ENCODE measurements at places on chromosomes 4 and X.
A peak's percentile ranks its signal among the peaks of the same experiment; 100 is the strongest.

DNA sequence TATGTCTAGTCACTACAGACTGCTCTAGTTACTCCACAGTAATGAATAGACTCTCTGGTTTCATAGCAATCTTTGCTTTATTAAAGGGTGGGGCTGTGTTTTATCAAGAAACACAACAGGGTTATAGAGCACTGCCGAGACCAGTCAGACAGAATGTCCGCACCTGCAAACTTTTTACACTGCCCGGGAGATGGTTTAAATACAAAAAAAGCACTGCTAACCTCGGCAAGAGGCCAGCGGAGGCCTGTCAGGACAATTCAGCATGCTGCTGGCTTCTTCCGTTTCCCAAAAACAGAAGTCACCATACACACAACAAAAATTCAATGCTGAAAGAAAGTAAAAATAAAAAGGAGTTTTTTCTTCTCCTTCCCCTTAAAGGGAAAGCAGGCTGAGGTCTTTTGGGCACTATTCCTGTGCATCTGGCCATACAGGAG is 67.4 kb downstream of the IRF2 start:
- no peak for DNase-seq

GRCh38 chrX:115948018-115948923 is 222.3 kb upstream of the AGTR2 start:
- no peak for DNase-seq

DNA sequence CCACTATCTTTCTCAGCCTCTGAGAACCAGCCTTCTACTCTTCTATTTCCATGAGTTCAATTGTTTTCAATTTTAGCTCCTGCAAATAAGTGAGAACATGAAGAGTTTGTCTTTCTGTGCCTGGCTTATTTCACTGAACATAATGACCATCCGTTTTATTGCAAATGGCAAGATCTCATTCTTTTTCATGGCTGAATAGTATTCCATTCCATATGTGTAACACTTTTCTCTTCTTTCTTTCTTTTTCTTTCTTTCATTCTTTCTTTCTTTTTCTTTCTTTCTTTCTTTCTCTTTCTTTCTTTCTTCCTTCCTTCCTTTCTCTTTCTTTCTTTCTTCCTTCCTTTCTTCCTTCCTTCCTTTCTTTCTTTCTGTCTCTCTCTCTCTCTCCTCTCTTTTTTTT is 228.7 kb downstream of the SHOX start:
- DNase-seq, result no peak

GRCh38 chrX:16138108-16138427 is 14.7 kb downstream of the GRPR start:
- no peak for DNase-seq

DNA sequence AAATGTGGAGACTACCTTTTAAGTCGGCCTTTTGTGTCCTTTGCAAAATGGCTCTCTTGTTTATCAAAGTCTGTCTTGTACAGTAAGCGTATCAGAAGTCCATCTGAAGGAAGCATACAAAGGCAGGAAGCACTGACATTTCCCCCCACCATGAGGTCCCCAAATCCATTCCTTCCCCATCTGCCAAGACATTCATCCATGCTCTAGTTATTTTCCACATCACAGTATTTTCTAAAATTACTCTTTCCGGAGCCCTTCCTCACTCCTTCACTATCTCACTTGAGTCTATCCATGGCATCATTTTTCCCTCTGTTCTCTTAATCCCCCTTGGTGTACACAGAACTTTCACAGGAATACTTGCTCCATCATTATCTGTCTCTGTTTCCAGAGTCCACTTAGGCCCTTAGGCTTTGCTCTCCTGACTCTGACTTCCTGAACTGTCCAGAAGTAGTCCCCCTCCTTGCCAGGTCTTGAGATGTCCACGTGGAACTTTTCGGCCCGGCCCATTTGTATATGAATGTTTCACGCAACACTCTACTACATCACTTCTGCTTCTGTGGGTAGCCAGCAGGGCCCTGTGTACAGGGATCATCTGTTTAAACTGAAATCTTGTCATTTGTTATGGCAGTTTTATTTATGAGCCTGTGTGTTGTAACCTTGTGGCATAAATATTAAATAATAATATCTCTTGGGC is 2.1 kb downstream of the SEL1L3 start:
- no peak for DNase-seq

DNA sequence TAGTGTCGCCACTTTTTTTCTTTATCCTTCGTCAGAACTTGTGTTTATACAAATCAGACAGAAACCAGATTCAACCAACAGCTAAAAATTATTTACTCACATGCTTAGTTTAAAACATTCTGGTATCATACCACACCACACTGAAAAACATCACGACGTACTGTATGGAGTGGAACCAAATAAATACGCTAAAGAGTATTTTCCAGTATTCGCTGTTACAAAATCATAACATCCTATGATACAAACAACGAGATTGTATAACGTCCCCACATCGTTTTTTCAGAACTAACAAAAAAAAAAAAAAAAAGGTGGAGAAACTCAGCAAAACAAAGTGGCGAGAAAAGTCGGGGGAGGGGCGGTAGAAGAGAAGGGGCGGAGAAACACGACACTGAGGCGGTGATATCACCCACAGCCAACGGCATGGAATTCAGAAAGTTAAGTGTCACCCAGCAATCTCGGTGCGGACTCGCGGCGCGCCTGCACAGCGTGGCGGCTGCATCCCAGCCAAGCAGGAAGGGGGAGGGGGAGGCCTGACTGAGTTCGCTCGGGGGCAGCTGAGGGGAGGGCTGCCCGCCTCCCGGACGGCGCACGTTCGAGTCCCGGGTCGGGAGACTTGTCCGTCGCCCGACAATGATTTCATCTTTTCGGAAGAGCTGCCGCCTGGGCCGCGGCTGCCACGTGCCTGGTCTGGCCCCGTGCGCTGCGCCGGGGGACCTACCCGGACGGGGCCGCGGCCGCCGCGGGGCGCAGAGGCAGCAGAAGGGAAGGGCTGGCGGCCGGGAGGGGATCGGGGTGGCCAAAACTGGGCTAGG is 920 bp downstream of the SETD7 start:
- DNase-seq, result peak; percentile 84

Data from T follicular helper cell (primary cell).